ENCODE measurements at places on chromosomes 2 and 18. TPM values are rescaled to one million over a fixed set of nuclear protein-coding genes. Genes with fewer than 3 reads are reported as not detected.

The CCL20 gene
- total RNA-seq = 1.2 TPM

The COX5B gene
- 419 TPM for total RNA-seq

The LRP1B gene
- 0.12 TPM for total RNA-seq

The MTA3 gene
- total RNA-seq = 17.8 TPM

The ZAP70 gene
- total RNA-seq = not detected

The CRYBA2 gene
- not detected for total RNA-seq

The GKN2 gene
- total RNA-seq = not detected

The USP14 gene
- total RNA-seq = 18.8 TPM

Data from epithelial cell of proximal tubule (primary cell).